Heart right ventricle (tissue), 16 donors: ENCODE measurements at places on chromosomes 5 and 9. TPM values are rescaled to one million over a fixed set of nuclear protein-coding genes. Genes with fewer than 3 reads are reported as not detected.

DNA sequence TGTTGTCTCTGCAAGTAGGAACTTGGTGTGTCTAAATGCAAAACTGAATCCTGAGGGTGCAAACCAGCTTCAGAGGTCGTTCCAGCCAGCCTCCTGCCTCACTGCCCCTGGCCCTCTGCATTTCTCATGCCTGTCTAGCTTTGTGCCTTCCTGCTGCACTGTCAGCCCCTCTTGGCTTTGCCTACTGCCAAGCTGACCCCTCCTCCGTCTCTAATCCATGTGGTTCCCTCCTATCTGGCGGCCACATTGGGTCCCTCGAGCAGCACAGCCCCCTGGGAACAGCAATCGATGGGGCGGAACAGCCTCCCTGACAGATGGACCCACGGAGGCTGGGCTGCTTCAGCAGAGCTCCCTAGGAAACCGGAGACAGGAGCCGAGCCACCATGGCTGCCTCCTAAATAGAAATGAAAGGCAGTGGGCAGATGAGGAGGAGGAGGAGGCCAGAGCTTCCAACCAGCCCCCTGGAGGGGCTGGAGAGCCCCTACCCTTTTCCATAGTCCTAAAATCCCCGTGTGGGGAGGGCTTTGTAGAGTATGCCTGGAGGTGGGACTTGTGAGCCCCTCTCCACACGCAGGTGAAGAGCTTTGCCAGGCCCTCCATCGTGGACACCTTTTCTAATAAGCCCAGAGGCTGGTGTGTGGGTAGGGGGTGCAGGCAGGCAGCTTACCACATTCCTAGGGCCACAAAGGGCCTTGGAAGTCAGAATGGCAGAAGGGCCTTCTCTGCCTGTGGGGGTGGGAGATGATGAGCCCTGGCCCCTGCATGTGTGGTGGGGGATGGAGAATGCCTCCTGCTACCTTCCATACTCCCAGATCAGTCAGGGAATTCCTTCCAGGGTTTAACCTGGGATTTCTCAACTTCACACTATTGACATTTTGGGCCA lies 9.2 kb upstream of the CXXC5 start:
- no peak for DNase-seq

GRCh38 chr5:150397782-150398721 lies 14.7 kb downstream of the CD74 start:
- DNase-seq: no peak

Gene PCBD2
- 15.9 TPM for total RNA-seq

GRCh38 chr9:75228893-75229292 lies 140.6 kb downstream of the OSTF1 start:
- no peak for DNase-seq

Gene GALT
- total RNA-seq: 40.7 TPM

DNA sequence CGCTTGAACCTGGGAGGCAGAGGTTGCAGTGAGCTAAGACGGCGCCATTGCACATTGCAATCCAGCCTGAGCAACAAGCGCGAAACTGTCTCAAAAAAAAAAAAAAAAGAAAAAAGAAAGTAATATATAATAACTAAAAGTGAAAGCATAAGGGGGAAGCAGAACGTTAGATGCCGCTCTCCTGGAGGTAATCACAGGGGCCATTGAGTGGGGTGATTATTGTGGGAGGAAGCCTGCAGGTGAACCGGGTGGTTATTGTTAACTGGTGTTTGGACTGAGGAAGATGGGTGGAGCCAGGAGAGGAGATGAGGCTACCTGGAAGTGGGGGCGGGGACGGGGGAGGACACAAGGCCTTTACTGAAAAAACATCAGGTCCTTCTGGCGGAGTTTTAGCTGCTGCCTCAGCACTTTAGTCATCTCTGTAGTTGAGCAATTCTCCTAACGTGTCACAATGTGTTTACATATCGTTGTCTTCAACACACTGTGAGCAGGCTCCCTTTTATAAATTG lies 5.3 kb upstream of the TJP2 start:
- DNase-seq: no peak
